Head of caudate nucleus (tissue), 42 donors: ENCODE measurements at places on chromosomes 7 and 10.

DNA sequence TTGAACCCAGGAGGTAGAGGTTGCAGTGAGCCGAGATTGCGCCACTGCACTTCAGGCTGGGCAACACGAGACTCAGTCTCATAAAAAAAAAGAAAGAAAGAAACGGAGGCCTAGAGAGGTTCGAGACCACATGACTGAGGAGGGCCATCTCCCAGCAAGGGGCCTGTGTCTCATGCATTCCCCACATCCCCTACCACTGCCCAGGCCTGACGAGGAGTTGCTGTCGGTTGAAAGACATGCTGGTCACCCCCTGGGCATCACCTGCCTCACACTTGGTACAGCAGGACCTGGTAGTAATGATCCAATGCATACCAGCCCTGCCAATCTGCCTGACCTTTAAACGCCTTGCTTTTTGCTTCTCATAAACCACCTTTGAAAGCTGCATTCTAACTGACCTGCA, 85.9 kb downstream of the DLG5 start:
- DNase-seq, result no peak

- DNase-seq, result no peak
Measured at GRCh38 chr10:93799155-93799708, 41.5 kb downstream of the LGI1 start.

GRCh38 chr7:142120524-142120923, 9.0 kb downstream of the MGAM2 start:
- DNase-seq, result no peak

- DNase-seq, result no peak
Measured at GRCh38 chr10:93749218-93749799, 8.4 kb upstream of the LGI1 start.

GRCh38 chr7:26487780-26488515, 196.3 kb downstream of the SNX10 start:
- no peak for DNase-seq

DNA sequence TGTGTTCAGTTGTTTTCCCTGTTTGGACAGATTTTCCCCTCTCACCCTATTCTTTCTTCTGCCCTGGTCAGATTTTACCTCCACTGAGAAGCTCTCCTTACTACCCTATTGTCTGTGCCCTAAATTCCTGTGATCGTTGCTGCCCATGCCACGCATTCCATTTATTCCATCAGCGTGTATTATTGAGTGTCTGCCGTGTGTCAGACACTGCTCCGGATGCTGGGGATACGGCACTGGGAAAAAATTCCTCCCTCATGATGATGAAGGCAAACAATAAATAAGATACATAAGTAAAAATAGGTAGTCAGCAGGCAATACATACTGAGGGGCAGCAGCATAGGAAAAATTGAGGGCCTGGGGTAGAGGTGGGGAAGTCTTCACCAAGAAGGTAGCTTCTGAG, 86.8 kb downstream of the FANK1 start:
- DNase-seq, result no peak

DNA sequence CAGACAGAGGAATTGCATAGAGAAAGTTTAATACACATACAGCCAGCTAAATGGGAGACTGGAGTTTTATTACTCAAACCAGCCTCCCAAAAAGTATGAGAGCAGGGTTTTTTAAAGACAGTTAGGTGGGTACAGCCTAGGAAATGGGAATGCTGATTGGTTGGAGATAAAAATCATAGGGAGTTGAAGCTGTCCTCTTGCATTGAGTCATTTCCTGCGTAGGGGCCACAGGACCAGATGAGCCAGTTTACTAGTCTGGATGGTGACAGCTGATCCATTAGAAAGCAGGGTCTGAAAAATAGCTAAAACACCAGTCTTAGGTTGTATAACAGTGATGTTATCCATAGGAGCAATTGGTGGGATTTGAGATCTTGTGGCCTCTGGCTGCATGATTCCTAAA, 76.1 kb upstream of the POM121L12 start:
- DNase-seq, result no peak

- DNase-seq, result peak; percentile 91
Measured at GRCh38 chr10:104291439-104291951, 22.5 kb downstream of the GSTO2 start.

- DNase-seq, result no peak
Measured at GRCh38 chr7:22784346-22784745, 38.3 kb downstream of the TOMM7 start.

DNA sequence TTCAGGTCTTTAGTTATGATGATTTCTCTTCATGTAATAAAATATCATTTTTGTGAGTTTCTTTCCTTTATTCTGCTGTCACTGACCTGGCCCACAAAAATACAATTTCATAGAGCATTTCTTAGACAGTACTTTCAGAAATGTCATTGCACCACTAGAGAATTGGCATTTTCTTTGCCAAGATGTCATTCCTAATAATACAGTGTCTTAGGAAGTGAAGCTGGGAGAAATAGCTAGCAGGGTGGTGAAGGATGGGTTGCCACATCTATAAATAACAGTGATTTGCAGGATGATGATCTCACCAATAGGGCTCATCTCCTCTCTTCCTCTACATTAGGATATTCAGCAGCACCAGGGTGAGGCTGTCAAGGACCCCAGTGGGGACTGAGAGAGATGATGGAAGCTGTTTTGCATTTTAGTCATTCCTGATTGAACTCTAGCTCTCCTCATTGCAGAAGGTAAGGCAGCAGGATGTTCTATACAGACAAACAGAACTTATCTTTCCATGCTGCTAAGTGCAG, 452.1 kb downstream of the NXPH1 start:
- no peak for DNase-seq

DNA sequence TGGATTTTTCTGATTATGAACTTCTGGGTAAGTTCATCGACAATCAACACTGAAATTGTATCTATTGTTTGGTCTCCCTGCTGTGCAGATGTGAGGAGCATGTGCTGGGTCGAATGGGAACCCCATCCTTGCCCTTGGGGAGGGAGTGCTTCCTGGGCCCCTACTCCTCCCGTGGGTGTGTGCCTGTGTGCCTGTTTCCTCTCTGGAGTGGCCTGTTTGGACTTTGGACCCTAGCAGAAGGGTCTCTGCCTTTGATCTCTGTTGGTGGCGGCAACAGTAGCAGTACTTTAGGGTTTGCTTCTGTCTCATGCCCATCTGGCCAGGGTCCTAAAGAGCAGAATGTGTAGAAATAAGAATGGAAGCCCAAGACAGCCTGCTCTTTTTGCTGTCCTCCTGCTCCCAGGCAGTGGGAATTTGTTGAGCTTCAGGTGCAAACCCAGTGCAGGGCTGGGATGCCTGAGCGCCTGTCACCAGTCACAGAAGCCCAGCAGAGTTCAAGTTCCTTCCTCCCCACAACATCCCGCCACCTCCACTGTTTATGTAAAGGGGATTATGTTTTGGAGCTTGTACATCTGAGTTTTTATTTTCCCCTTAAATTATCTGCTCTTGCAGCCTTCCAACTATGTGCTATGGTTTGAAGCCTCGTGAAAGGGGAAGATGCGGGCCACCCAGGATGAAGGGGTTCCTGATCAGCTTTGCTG, 1.5 kb upstream of the TACR2 start:
- no peak for DNase-seq

DNA sequence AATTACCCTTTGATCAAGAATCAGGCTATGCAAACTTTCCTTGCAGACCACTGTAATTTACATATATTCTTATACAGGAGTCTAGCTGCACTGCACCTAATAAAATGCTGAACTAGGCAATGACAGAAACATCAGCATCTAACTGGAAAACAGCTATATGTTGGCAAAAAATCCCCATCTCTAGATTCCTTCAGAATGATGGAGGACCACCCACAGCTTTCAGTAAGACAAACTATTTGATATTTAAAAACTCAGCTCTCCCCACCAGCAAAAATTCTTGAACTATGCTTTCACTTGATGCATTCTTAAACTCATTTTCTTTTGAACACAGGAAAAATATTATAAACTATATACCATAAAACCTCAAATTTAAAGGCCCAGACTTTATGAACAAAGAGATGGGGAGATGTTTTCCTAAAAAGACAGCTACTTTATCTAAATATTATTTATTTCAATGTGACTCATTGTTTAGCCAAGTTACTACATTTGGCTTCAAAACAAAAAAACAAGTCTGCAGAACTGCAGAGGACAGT, 77.4 kb downstream of the SEMA3C start:
- DNase-seq, result no peak

DNA sequence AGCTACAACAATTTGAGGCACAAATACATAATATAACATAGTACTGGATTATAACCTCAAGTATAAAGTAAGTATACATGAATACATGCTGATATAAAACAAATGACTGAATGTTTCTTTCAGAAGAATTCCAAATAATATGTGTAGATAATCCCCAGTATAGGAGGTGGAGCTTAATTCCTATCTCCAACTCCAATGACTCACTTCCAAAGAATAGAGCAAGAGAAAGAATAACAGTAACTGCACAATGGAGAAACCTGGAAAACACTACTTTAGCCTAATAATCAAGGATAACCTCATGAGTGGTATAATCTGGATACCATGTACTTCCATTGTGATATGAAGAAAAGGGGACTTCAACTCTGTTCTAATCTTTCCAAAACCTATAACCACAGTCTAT, 13.7 kb upstream of the SEMA3C start:
- no peak for DNase-seq

DNA sequence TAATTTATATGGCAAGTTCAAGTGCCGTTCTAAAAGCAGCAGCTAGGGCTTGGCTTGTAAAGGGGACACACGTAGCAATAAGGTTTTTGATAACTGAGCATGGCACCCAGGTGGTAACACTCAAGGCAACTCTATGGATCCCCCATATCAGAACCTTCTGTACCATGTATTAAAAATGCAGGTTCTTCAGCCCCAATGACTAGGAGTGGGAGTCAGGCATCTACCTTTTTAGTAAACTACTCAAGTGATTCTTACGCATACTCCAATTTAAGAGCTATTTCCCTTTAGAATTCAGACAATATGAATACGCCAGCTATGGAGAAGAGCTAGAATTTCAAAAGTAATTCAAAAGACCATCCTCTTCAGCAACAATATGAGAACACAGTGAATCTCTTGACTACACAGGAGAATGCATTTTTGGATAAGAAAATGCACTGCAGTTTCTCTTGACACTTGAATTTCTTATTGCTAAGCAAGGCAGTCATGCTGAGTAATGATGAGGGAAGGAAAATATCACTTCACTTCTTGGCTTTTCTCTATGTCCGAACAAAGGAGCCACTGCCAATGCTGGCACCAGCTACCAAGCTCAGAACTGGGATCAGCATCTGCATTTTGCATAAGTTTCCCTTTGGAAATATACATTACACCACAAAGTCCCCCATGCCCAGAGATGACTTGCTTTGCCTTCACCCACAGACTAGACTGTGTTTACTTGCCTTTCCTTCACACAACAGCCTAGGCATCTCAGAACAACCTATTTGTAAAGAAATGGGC, 53.5 kb downstream of the ABLIM1 start:
- DNase-seq, result no peak

- peak; percentile 49 for DNase-seq
Measured at GRCh38 chr10:121106611-121107010, 255.4 kb downstream of the WDR11 start.

DNA sequence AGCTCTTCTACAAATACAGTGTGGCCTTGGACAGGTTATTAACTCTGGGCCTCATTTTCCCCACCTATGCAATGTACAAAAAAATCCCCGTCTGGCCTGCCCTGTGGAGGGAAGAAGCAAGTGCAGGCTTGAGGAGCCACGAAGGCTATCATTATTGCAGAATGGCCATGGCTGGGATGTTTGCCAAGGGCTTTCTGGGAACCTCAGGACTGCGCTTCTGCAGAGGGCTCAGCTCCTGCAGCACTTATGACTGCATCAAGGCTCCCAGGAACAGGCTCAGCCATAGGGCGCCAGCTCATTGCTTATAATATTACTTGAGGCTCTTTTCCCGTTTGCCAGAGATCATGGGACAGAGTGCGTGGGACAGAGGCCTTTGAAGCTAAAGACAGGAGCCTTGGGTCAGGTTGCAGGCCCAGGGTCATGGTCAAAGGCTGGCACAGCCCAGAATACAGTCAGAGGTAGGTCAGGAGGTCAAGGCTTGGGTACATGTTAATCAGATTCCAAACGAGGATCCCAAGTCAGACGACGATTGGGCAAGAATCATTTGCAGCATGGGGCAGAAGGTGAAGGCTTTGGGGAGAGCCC, 20.6 kb upstream of the C10orf105 start:
- peak; percentile 46 for DNase-seq

DNA sequence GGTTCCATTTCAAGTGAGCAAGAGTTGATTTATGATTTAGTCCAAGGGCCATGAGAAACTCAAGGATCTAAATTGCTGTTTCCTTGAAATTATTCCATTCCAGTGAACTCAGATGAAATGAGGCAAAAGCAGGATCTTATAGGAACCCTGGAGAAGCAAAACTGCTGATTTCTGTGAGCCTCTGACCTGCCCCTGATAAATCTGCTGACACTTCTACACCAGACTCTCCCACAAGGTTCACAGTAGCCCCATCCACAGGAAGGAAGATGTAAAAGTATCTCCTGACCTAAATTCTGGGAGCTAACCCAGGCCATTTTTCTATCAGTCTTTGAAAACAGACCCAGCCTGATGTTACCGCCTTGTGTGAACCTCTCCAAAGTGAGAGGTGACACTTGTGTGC, 987.6 kb upstream of the AUTS2 start:
- DNase-seq, result no peak

- DNase-seq, result no peak
Measured at GRCh38 chr7:113338071-113338696, 219.8 kb upstream of the SMIM30 start.

DNA sequence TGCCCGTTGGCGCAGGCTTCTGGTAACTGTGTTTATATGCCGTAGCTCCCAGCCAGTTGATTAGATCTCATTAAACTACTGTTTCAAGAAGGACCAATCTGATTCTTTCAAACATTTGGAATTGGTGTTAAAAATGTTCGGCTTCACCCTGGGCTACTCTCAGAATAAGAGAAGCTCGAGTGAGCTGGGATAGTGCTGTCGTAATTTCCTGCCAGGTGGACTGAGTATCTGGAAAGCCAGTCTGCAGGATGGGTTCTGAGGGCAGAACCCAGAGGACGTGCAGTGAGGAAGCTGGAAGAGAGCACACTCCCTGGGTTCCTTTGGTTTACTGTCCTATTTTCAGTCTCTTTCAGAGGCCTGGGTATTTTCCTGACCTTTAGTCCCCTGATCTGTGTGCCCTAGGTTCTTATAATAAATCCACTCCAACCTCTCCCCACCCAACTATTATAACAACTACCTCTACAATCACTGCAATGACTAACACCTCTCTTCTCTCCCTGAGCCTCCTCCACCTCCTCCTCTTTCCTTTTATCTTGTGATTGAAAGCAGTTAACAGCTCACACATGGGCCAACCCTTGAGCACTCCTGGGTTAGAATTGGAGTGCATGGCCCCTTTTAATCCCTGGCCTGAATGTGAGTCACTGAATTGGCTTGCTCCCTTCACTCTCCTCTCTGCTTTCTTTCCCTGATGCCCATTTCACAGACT, 63.0 kb downstream of the AOAH start:
- no peak for DNase-seq

- DNase-seq, result no peak
Measured at GRCh38 chr7:137880432-137880831, 33.7 kb upstream of the DGKI start.

- no peak for DNase-seq
Measured at GRCh38 chr7:45980181-45980905, 59.3 kb upstream of the IGFBP3 start.

- no peak for DNase-seq
Measured at GRCh38 chr7:28573059-28573553, 160.8 kb downstream of the CREB5 start.
